PC-9 (cell line): ENCODE measurements at places on chromosomes 16 and 17. TPM values are rescaled to one million over a fixed set of nuclear protein-coding genes. Genes with fewer than 3 reads are reported as not detected.
A peak's percentile ranks its signal among the peaks of the same experiment; 100 is the strongest.

The TP53TG3 gene
- not detected in 2 replicates for total RNA-seq

- no peak overlapping the region for H3K4me3 ChIP-seq
- no peak overlapping the region for H3K27ac ChIP-seq
These were observed 291.3 kb downstream of the WWOX start for GRCh38 chr16:78390508-78391324.

The KRT222 gene
- total RNA-seq: not detected in 2 replicates

The MT4 gene
- total RNA-seq: not detected in 2 replicates

DNA sequence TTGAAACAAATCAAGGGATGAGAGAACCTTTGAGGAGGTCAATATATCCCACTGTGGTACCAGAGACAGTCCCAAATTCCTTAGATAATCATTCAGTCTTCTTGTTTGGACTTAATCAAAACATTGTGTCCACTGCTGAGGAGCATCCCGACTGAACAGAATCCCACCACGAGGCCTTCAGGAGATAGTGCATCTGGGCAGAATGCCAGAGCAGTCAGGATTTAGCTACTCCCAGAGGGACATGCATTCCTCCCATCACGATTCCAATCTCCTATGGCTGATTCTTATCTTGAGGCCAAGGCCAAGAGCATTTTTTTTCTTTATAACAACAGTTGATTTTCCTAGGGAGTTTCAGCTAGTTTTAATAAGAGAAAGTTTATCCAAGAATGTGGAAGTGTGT, 87.4 kb upstream of the COX10 start:
- peaks cover 29% of the 10 kb centered on the region for H3K27me3 ChIP-seq
- no peak overlapping the region for H3K27ac ChIP-seq
- DNase-seq: no peak
- no peaks in the 10 kb centered on the region for H3K36me3 ChIP-seq

- H3K4me1 ChIP-seq: no peaks in the 10 kb centered on the region
- H3K27ac ChIP-seq: no peak overlapping the region
- DNase-seq: no peak
- H3K36me3 ChIP-seq: no peaks in the 10 kb centered on the region
- H3K27me3 ChIP-seq: peaks cover 4% of the 10 kb centered on the region; the same call in 1 of the 2 replicates
These were observed 1109.7 kb downstream of the CDH11 start for GRCh38 chr16:64012166-64012565.

The CRISPLD2 gene
- total RNA-seq: 18.6 and 19.9 TPM in 2 replicates

The MPV17L gene
- total RNA-seq: 0.11 TPM in 1 of 2 replicates, not detected in the other

- no peak overlapping the region for H3K27ac ChIP-seq
- no peaks in the 10 kb centered on the region for H3K36me3 ChIP-seq
- no peaks in the 10 kb centered on the region; the same call in 1 of the 2 replicates for H3K4me1 ChIP-seq
- H3K27me3 ChIP-seq: peaks cover 76% of the 10 kb centered on the region
- H3K4me3 ChIP-seq: peak overlapping the region; percentile 49
These were observed 835 bp downstream of the FBXL16 start for GRCh38 chr16:704552-705380.

- no peaks in the 10 kb centered on the region for H3K27me3 ChIP-seq
- no peak for DNase-seq
- peak overlapping the region; percentile 72 for H3K4me3 ChIP-seq
- H3K27ac ChIP-seq: no peak overlapping the region
- peaks cover 28% of the 10 kb centered on the region for H3K4me1 ChIP-seq
These were observed 1.7 kb downstream of the CTDNEP1 start for GRCh38 chr17:7249830-7250229.

The HEATR9 gene
- total RNA-seq: not detected in 2 replicates

The EVI2A gene
- not detected in 2 replicates for total RNA-seq

DNA sequence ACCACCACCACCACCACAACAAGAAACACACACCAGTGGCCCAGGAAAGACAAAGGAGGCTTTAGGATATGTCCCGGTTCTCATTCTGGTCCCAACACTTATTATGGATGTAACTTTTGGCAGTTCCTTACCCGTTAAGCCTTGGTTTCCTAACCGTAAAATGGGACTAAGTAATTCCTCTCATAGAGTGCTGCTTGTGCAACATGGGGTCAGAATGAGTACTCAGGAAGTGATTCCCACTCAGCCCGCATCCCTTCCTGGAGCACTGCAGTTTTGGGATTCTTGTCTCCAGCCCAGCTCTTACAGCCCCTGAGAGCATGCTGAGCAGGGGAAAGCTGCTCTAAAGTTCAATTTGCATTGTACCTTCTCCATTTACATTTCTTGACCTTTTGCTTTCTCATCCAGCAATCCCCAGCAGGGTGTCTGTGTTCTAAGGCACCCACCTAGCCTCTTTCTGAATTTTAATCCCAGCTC, 262.6 kb downstream of the PRKCA start:
- no peak overlapping the region for H3K4me3 ChIP-seq
- no peaks in the 10 kb centered on the region for H3K27me3 ChIP-seq
- H3K27ac ChIP-seq: no peak overlapping the region
- DNase-seq: no peak
- H3K36me3 ChIP-seq: no peaks in the 10 kb centered on the region

- H3K27ac ChIP-seq: peak overlapping the region; percentile 55
- H3K36me3 ChIP-seq: no peaks in the 10 kb centered on the region
- DNase-seq: peak; percentile 56
- no peaks in the 10 kb centered on the region for H3K27me3 ChIP-seq
- H3K4me3 ChIP-seq: no peak overlapping the region; the same call in 1 of the 2 replicates
These were observed 82.3 kb downstream of the MARCHF10 start for GRCh38 chr17:62725791-62726249.

The POLR3K gene
- 33.5 and 38.4 TPM in 2 replicates for total RNA-seq

GRCh38 chr17:39711851-39712250, 12.0 kb downstream of the ERBB2 start:
- no peak for DNase-seq
- H3K4me1 ChIP-seq: peaks cover 13% of the 10 kb centered on the region
- no peak overlapping the region for H3K27ac ChIP-seq
- H3K36me3 ChIP-seq: no peaks in the 10 kb centered on the region
- no peak overlapping the region for H3K4me3 ChIP-seq

The NXPH3 gene
- total RNA-seq: not detected in 2 replicates

DNA sequence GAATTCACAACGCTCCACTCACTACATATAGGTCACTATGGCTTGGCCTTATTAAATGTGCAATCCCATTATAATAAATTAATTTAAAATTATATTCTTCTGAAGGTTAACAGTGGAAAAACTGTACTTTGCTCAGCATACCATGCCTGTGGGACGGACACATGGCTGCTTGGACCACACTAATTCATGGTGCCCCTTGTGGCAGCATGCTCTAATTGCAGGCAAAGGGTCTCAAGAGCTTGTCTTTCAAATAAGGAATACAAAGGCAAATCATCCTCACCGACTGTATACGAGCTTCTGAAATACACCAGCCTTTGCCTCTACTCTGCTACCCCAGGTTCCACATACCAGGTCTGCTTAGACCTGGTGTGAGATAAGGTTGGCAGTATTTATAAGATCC, 11.7 kb downstream of the SMPD3 start:
- no peaks in the 10 kb centered on the region for H3K36me3 ChIP-seq
- peaks cover 8% of the 10 kb centered on the region; the same call in 1 of the 2 replicates for H3K4me1 ChIP-seq
- H3K27ac ChIP-seq: no peak overlapping the region
- DNase-seq: no peak
- H3K27me3 ChIP-seq: 0 out of 2 replicates have a peak, but pooled peaks cover 19% of the 10 kb centered on the region
- H3K4me3 ChIP-seq: no peak overlapping the region

The CCDC40 gene
- total RNA-seq: 11.0 and 14.2 TPM in 2 replicates

- H3K36me3 ChIP-seq: no peaks in the 10 kb centered on the region
- no peaks in the 10 kb centered on the region for H3K4me1 ChIP-seq
- no peak for DNase-seq
These were observed 585.1 kb upstream of the PSMD7 start for GRCh38 chr16:73711406-73712080.

- H3K27ac ChIP-seq: no peak overlapping the region
- no peak overlapping the region for H3K4me3 ChIP-seq
- no peaks in the 10 kb centered on the region for H3K27me3 ChIP-seq
- no peak for DNase-seq
- H3K36me3 ChIP-seq: no peaks in the 10 kb centered on the region
These were observed 13.3 kb upstream of the CCDC144A start for GRCh38 chr17:16676676-16677268.

DNA sequence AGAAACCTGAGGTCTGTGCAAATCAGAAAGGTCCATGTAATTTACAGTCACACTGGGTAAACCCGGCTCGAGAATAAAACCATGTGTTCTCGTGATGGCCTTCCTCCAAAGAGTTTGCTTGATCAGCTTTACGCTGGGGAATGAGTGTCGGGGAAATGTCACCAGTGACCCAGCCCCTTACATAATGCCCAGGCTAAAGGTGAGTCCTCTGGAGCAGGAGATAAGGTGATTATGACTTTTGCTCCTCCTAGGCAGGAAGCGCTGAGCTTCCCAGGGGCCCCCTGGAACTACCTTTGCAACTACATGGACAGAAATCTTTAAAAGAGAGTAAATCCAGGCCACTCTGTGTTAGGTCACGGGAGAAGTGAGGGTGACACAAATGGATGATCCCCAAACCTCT, 15.7 kb downstream of the SLC6A4 start:
- H3K36me3 ChIP-seq: no peaks in the 10 kb centered on the region
- H3K4me1 ChIP-seq: peaks cover 13% of the 10 kb centered on the region
- no peaks in the 10 kb centered on the region for H3K27me3 ChIP-seq
- no peak overlapping the region for H3K4me3 ChIP-seq
- DNase-seq: no peak
- no peak overlapping the region for H3K27ac ChIP-seq

The CTRL gene
- total RNA-seq: 1.3 and 1.7 TPM in 2 replicates

The KIF2B gene
- not detected in 2 replicates for total RNA-seq

GRCh38 chr17:28364665-28365363, at the start of gene SEBOX:
Gene SEBOX, minus strand, starts transcription at chr17:28365199. Its CDS starts 48 bp downstream, at chr17:28365151.
- peaks cover 13% of the 10 kb centered on the region for H3K36me3 ChIP-seq
- peaks cover 3% of the 10 kb centered on the region for H3K4me1 ChIP-seq
- no peak within 1 kb of the TSS for H3K4me3 ChIP-seq
- no peak within 1 kb of the TSS for H3K27ac ChIP-seq
- H3K27me3 ChIP-seq: no peaks in the 10 kb centered on the region

The MILR1 gene
- total RNA-seq: 22.9 and 25.6 TPM in 2 replicates

GRCh38 chr17:77269696-77270681, 129.2 kb downstream of the SEC14L1 start:
- H3K36me3 ChIP-seq: no peaks in the 10 kb centered on the region

The SLC5A11 gene
- total RNA-seq: 3.7 and 5.7 TPM in 2 replicates

DNA sequence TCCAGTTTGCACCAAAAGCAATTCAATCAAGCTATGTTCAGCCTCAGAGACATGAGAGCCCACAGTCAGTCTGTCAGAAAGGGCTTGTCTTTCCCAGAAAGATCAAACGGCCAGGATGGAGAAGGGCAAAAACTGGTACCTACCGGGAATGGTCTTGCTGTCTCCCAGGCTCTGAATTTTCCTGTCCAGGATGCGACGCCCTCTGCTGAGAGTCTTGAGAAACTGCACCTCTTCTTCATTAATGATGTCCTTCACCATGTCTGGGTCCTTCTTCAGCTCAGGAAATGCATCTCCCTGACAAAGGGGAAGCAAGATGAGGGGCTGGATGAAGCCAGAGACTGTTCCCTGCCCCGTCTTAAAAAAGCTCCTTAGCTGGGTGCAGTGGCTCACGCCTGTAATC, 15.8 kb upstream of the EXOSC6 start:
- H3K27me3 ChIP-seq: no peaks in the 10 kb centered on the region
- DNase-seq: no peak
- H3K27ac ChIP-seq: no peak overlapping the region

DNA sequence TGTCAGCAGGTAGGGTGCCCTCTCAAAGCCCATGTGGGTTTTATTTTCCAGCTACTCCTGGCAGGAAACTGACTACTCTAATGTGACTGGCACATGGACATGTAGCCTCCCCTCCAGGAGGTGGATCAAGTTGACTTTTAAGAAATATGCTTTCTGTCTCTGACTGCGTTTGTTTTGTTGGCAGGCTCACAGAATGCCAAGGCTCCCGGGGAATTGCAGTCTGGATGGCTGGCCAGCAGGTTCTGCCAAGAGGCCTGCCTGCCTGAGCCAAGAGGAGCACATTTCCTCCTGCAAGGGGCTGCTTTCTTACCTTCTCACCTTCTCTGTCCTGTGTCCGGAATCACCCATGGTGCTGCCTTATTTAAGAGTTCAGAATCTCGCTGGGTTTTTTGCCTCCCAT, 217.3 kb upstream of the ERCC4 start:
- no peak overlapping the region for H3K4me3 ChIP-seq
- no peak overlapping the region for H3K27ac ChIP-seq

The HES7 gene
- total RNA-seq: 2.6 and 9.0 TPM in 2 replicates

GRCh38 chr16:66095676-66096075, 270.8 kb upstream of the CDH5 start:
- H3K4me1 ChIP-seq: no peaks in the 10 kb centered on the region
- H3K27ac ChIP-seq: no peak overlapping the region
- H3K36me3 ChIP-seq: no peaks in the 10 kb centered on the region
- DNase-seq: no peak

- H3K36me3 ChIP-seq: no peaks in the 10 kb centered on the region
- peak overlapping the region; percentile 55 for H3K27ac ChIP-seq
- H3K27me3 ChIP-seq: no peaks in the 10 kb centered on the region
- DNase-seq: no peak
- H3K4me1 ChIP-seq: peaks cover 40% of the 10 kb centered on the region
- H3K4me3 ChIP-seq: no peak overlapping the region
These were observed 10.9 kb upstream of the STAT3 start for GRCh38 chr17:42399121-42399520.

The ACE gene
- 0.76 and 1.4 TPM in 2 replicates for total RNA-seq

The CACNG1 gene
- total RNA-seq: not detected in 2 replicates

- no peak overlapping the region for H3K27ac ChIP-seq
- H3K4me3 ChIP-seq: no peak overlapping the region
These were observed 61.9 kb downstream of the ZFHX3 start for GRCh38 chr16:72985995-72986394.

- H3K4me3 ChIP-seq: no peak overlapping the region
- no peak overlapping the region for H3K27ac ChIP-seq
- no peak for DNase-seq
- H3K36me3 ChIP-seq: no peaks in the 10 kb centered on the region
These were observed 245.8 kb upstream of the CDH5 start for GRCh38 chr16:66120656-66121055.

DNA sequence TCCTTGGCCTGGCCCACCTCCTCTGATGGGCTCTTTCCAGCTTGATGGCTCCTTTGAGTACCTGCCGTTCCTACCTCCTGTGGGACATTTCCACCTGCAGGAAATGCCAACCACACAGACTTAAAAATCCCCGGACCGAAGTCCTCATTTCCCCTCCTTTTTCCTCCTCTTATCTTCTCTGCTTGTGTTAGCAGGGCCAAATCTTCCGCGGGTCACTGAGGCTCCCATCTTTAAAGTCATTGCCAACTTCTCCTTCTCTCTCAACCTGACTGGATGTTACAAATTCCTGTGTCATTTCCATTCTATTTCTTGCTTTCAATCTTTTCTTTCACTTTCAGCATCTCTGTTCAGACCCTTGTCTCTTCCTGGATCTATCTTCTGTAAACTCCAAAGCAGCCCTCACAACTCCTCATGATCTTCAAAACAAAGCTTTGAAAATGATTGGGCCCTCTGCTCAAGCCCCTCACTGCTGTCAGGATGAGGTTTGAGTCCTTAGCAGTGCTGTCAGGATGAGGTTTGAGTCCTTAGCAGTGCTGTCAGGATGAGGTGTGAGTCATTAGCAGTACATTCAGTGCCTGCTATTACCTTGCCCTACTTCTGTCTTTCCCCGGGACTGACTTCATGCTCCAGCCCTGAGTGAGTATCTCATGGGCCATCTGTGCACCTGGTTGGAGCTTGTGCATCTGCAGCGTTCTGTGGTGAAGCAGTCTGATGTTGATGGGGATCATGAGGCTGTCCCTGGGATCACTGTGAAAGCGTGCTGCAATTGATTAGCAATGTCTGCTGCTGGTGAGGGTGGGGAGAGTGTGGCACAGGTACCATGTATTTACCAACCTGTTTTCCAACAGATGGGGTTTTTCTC, 100.1 kb downstream of the IRF8 start:
- H3K4me3 ChIP-seq: no peak overlapping the region
- no peaks in the 10 kb centered on the region for H3K4me1 ChIP-seq
- H3K27me3 ChIP-seq: peaks cover 97% of the 10 kb centered on the region
- no peak overlapping the region for H3K27ac ChIP-seq
- DNase-seq: no peak

The IL4R gene
- 65.3 and 76.5 TPM in 2 replicates for total RNA-seq
